ENCODE measurements at places on chromosomes 2 and 18.

GRCh38 chr2:197268786-197269584 is 41.6 kb downstream of the ANKRD44 start:
- no peak for DNase-seq

DNA sequence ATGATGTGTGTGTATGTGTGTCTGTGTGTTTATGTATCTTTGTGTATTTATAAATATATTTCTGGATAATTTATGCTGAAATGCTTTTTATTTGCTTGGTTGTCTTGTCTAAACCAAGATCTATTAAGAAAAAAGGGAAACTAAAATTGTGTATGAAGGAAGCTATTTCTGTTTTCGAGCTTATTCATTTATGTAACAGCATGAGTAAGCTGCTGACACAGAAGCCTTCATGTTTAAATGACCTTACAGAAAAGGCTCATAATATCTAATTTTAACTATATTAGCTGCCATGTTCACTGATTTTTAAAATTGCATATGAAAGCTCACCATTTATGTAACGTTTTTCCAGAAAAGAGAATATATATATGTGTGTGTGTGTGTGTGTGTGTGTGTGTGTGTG is 392.8 kb downstream of the PTH2R start:
- DNase-seq: no peak

DNA sequence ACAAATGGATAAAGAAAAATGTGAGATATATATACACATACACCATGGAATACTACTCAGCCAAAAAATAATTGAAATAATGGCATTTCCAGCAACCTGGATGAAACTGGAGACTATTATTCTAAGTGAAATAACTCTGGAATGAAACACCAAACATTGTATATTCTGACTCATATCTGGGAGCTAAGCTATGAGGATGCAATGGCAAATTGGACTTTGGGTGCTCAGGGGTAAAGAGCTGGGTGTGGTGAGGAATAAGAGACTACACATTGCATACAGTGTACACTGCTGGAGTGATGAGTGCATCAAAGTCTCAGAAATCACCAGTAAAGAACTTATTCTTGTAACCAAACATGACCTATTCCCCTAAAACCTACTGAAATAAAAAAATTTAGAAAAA is 636.0 kb upstream of the LRATD1 start:
- DNase-seq: no peak

GRCh38 chr2:22209545-22209944 is 1085.8 kb downstream of the TDRD15 start:
- DNase-seq: no peak

DNA sequence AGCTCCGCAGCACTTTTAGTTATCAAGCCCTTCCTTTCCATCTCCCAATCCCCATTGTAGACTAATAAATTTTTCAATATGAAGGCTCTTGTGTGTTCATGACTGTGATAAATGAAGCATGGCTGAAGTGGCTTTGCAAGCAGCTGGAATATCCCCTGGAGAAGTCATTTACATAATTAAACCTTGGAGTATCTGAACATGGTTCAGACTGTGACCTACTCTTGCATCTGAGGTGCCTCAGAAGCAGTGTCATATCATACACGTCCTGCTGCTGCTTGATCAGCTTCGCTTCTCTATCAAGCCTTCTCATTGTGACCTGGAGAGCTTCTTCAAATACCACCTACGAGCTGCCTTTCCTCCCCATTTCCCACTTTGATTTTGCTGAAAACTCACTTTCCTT is 48.4 kb upstream of the ZNF397 start:
- no peak for DNase-seq

DNA sequence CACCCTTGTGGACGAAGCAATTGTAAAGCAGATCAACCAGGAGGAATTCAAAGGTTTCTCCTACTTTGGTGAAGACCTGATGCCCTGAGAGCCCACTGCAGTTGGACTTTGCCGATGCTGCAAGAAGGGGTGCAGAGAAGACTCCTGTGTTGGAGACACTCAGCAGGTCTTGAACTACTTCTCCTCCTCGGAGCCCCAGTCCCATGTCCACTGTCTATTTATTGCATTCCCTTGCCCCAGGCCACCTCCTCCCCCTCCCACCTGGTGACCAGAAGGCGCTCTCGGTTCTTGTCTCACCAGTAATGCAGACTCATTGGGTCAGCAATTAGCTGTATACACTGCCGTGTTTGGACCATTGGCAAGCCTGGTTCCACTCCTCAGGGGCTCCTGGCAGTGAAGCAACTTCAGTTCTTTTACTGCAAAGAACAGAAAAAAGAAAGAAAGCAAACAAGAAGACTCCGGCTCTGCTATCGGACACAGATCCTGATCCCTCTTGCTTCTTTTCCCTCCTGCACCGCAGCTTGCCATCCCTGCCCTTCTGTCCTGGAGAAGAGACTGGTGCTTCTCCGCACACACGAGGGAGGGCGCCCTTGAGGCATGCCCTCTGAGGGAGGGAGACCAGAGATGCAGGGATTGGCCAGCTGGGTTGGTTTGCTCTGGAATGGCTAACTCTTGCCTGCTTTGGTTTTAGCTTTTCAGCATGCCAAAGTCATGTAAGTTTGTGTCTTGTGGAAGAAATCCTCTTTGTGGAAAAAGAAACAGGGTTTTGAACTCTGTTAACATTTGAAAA is 112.2 kb upstream of the EPAS1 start:
- DNase-seq: no peak

DNA sequence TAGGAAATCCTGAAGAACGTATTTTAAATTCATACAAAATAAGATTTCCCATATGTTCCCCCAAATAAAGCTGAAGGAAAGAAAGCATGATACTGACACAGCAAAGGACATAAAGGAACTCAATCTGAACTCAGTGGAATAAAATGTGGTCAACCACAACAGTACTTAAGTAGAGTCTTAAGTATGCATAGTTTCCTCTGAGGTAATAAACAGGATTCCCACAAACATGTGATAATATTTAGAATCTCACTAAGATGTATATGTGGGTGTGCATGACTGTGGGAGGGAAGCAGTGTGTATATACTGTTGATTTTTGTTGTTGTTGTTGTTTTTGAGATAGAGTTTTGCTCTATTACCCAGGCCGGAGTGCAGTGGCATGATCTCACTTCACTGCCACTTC is 69.3 kb downstream of the NOL10 start:
- DNase-seq: no peak

GRCh38 chr2:29444150-29444549 is 328.9 kb downstream of the CLIP4 start:
- no peak for DNase-seq

GRCh38 chr2:24121066-24121465 is 2.1 kb downstream of the PFN4 start:
- DNase-seq: no peak

- no peak for DNase-seq
Measured at GRCh38 chr2:39989888-39990287, 210.8 kb upstream of the THUMPD2 start.

DNA sequence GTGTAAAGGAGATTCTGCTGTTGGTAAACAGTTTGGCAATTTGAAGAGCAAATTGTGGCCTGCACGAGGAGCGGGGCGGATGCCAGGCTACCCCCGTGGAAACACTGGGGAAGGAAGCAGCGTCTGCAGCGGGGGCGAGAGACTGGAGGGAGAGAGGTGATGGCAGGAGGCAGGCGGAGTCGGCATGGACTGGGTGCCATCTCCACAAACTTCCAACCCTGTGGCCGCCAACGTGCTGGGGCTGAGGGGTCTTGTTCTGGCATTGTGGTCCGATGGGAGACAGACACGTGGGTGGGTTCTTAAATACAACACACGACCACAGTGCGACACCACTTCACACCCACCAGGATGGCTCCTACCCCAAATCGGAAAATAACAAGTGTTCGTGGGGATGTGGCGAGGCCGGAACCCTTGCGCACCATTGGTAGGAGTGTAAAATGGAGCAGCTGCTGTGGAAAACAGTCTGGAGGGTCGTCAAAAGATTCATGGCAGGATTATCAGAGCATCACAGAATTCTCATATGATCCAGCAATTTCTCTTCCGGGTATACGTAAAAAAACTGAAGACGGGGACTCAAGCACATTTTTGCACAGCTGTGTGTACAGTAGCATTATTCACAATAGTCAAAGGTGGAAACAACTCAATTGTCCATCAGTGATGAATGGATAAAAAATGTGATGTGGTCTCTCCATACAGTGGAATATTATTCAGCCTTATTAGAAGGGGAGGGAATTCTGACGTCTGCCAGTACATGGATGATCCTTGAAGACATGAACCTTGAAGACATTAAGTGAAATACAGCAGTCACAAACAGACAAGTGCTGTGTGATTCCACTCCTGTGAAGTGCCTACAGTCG is 82.4 kb upstream of the HPCAL1 start:
- DNase-seq: no peak

DNA sequence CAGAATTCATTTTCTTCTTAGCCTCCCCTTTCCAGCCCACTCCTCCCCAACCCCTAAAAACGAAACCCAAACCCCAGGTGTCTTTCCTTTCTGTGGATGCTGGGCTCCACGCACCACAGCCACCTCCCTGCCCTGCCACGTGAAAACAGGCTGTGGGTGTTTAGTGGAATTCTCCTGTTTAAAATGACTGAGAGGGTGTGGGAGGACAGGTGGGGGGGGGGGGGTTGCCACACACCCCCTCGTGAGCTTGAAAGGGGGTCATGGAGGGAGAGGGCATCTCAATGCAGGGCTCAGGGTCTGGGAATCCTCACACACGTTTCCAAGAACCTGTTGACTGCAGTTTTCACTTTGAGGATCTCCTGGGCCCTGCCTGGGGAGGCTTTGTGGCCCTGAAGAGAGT is 110.3 kb downstream of the FAM210A start:
- no peak for DNase-seq

DNA sequence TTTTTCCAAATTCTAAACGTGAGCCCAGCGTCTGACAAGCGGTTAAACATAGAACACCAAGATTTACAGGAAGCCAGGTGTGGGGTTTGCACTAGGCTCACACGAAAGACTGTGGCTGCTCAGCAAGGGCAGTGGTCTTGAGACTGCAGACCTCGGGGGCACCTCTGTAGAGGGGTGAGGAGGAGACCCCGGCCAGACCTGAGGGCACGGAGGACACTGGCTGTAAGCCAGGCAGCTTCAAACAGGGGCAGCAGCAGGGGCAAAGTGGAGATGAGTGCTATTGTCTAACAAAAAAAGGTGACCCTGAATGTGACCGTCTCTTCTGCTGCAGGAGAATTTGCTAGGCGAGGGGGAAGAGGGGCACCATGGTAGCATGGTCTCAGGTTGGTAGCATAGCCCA is 140.3 kb downstream of the CYP26B1 start:
- no peak for DNase-seq

DNA sequence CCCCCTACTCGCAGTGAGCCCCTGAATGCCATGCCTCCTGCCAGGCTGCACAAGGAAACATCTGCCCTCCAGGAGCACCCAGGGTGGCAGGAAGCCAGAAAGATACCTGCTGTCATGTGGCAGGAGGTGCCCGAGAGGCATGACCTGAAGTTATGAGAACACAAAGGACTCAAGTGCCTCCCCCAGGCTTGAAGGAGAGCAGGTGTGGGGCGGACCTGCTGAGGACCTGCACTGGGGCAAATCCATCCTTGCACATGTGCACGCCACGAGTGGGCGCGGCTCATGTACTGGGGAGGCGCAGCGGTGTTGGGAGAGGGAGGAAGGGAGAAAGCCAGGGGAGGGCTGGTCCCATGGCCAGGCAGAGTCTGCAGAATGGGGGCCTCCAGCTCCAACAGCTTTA is 26.9 kb downstream of the SDC1 start:
- DNase-seq: no peak

DNA sequence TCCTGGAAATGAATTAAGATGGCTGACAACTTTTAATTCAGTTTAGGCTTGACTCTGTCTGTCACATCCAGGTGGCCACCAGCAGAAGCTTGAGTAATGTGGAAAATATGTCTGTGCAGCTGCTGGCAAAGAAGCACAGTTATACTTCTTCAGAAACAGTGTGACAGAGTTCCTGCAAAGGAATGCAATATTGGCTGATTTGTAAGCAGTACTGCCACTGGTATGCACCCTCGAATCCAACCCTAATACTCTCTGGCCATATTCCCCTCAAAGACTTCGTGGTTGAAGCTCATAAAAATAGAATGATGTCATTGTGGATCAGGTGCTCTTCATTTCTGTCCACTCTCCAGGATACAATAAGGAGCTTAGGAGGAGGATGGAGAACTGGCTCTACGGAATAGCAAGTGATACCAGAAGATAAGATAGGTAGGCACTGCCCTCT is 86.2 kb downstream of the METTL8 start:
- DNase-seq: no peak

DNA sequence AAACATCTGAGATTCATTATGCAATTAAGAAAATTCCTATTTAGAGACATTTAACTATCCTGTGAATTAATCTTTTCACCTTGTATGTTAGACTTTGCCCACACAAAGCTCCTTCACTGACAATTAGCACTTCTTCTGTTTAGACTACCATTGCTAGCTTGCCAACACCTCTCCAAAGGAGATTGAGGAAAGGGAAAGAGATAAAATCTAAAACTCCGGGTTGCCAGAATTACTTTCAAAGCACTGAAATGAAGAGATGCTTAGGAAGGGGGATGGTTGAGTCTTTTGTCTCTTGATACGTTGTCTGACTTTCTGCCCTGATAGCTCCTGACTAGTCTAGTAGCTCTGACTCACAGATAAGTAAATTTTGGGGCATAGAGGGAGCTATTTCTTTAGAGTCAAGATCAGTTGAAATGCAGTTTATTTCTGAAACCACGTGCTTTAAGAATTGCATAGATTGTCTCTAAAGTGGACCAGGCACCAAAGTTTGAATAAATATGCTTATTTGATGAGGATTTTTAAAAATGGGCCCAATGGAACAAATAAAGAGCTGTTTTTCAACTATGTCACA is 74.1 kb upstream of the DSEL start:
- DNase-seq: no peak

GRCh38 chr2:167592441-167592840 is 655.0 kb downstream of the STK39 start:
- no peak for DNase-seq

DNA sequence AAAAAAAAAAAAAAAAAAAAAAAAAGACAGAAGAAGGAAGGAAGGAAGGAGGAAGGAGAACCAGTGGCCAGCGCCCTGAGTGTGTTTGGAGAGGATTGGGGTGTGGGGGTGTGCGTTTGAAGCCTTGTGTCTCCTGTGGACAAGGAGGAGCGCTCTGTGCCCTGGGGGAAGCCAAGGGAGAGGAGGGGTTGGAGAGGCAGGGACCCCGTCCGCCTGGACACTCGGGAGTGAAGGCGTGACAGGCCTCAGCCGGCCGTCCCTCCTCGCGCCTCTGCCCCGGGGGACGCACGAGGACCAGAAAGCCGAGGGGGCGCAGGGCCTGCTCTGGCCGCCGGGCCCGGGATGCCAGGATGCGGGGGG is 44.9 kb downstream of the SERTAD2 start:
- no peak for DNase-seq

DNA sequence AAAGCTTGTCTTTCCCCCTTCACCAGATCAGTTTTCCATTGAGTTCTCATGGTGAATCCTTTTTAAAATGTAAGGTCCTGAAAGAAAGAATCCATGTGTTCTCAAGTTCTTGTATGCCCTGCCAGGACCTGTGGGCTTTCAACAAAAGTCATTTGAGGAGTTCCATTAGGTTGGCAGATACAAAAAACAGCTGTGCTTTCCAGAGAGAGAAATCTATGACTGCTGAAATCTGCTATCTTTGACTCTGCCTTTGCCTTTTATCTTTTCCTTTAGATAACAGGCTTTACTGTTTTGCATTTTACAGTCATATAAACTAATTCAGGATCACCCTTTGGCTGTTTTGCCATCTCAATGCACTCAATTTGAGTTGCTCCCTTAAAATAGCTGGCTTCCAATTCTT is 59.7 kb downstream of the CXCR4 start:
- DNase-seq: no peak

All from nephron progenitor cell (in vitro differentiated cells).